ENCODE measurements at places on chromosomes 7 and 10.

- peak; percentile 31 for DNase-seq
These were observed 373.9 kb upstream of the NFE2L3 start for GRCh38 chr7:25777969-25778708.

GRCh38 chr10:101780187-101780817 is 2.9 kb downstream of the NPM3 start:
- DNase-seq = no peak

DNA sequence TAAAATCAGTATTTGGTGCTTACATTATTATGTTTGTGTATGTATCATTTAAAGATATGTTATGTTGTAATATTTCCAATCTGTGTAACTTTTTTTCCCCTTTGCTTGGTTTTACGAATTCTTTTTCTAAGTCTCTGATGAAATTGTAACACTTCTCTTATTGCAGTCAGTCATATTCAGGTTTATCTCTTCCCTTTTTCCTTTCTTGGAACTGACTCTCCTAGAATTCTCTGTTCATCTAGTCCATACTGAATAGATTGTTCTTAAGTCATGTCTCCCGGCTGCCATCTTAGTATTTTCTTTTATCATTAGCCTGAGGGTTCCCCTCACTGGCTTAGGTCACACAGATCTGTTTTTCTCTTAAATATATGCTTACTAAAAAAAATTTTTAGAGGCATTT is 44.6 kb downstream of the PHTF2 start:
- no peak for DNase-seq

DNA sequence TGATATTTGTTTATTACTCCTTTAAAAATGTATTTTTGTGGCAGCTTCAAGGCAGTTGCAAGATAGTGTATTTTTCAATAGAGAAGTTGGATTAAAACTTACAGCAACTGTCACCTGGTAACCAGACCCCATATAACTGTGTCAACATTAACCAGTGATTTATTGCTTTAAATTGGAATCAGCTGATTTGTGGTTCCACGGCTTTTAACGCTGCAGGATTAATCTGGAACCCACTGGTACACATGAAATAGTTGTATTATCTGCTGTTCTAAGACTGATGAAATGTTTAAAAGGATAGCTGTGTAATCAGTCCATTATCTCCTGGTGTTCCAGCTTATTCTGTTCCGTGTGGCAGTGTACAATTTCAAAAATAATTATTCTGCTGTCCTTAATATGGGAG is 180.2 kb downstream of the CELF2 start:
- no peak for DNase-seq

- no peak for DNase-seq
These were observed 34.4 kb downstream of the CCDC71L start for GRCh38 chr7:106626376-106627164.

DNA sequence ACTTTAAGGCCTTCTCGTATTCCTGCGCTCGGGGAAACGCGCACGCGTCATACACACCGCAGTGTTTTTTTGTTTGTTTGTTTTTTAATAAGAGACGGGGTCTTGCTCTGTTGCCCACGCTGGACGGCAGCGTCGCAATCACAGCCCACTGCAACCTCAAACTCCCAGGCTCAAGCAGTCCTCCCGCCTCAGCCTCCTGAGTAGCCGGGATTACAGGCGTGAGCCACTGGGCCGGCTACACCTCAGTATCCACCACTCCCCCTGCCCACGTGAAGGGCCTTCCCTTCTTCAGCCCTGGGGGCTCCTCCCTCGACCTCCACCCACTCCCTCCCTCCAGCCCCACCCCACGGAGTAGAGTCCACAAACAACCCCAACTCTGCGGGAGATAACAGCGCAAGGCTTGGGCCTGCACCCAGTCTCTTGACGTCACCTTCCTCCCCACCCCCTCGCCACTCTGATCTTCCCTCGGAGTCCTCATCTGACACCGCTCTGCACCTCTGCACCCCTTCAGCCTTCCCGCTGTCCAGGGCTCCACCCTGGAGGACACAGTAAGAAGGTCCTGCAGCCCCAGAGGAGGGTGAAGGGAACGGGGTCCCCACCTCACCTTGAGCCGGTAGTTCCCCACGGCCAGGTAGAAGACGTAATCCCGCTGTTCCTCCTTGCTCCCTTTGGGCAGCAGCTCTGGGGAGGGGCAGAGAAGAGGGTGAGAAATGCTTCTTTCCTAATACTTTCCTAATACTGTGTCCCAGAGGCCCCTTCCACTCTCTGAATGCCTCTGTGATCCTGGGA is 2.8 kb upstream of the CLDN15 start:
- no peak for DNase-seq

DNA sequence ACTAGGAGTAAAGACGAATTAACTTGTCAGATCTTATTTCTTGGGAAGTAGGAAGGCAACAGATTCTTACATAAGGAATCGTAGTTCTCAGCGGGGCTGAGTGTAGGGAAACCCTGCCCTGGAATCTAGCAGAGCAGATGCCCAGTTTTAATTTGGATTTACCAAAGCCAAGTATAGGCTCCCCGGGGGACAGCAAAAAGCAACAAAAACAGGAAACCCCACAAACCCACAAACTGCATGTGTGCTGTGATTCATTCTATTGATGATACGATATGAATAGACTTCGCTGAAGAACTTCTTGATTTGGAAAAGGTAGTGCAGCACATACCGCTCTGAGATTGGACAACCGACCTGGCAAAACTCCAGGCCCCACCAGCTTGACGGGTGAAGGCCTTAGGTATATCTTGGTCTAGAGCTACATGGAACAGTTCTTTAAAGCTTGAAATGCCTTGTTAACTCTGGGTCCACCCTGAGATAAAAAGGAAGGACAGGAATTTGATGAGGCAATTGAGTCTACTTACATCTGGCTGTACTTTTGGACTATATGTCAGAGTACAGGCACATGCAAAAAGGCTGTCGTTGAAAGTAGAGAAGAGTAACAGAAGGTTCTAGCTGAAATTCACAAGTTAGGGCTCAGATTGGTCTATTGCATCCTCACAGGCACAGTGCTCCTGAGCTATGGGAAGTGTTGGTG is 49.1 kb downstream of the STRA8 start:
- DNase-seq = no peak

GRCh38 chr10:97333351-97333600 is 1.3 kb downstream of the FRAT2 start:
- DNase-seq = no peak

DNA sequence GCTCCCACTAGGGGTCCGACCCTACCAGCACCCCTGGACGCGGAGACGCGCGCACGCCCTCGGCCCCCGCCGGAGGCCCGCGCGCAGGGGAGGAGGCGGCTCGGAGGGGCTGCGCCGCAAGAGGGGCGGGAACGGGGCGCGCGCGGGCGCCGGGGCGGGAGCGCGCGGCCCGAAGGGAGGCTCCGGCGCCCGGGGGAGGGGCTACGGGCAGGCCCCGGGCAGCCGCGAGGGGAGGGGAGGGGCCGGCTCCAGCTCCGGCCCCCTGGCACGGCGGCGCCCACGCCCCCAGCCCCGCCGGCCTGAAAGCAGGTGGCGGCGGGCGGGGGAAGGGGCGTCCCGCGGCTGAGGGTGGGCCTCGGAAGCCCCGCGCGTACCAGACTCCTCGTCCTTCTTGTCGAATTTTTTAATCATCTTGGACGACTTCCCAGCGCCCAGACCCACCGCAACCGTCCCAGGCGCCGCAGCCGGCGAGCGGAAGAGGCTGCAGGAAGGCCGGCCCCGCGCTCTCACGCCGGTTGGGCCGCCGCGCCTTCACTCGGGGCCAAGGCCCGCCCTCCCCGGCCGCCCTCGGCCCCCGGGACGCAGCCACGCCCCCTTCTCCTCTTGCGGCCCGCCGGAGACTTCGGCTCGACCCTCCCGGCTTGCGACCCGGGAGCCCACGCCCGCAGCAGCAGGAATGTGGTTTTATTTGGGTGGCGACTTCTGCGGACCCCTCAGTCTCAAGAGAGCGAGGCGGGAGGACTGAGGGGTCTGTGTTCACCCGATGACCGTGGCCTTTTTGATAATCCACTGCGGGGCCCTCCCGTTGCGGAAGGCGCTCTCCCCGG is at the start of gene COPG2:
Gene COPG2, minus strand, starts transcription at position 491 of the 827 bp plus-strand sequence. Its CDS starts 80 bp downstream, at position 411.
- DNase-seq = peak; percentile 67

DNA sequence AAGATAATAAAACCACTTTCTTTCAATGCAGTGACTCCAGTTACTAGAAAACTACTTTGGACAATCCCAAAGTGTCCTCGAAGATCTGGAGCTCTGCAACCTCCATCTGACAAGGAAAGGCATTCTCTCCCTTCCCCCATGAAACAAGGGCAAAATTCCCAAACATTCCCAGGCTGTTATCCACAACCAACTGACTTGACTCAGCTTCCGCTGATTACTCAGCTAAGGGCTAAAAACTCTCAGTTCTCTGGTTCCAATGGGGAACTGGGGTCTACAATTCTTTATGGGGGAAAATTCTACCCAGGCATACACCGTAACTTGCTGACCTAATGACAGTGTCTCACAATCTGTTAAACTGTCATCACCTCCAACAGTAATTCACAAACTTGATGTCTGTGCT is 48.4 kb downstream of the SFMBT2 start:
- no peak for DNase-seq

- DNase-seq = peak; percentile 43
These were observed 102.8 kb upstream of the ZNF438 start for GRCh38 chr10:31134311-31134952.

DNA sequence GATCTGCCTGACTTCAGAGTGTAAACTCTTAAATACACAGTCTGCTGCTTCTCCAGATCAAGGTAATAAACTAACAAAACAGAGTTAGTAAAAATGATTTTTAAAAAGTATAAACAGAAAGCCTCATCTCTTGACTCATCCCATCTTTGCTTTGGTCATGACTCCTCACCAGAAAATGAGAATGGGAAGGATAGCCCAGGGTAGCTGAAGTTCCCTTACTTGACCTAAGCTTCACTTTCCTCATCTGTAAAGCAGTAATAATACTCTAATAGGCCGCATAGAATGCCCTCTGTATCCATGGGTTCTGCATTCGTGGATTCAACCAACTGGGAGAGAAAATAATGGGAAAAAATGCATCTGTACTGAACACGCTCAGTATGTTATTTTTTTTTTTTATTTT is 11.3 kb upstream of the SLC25A28 start:
- no peak for DNase-seq

DNA sequence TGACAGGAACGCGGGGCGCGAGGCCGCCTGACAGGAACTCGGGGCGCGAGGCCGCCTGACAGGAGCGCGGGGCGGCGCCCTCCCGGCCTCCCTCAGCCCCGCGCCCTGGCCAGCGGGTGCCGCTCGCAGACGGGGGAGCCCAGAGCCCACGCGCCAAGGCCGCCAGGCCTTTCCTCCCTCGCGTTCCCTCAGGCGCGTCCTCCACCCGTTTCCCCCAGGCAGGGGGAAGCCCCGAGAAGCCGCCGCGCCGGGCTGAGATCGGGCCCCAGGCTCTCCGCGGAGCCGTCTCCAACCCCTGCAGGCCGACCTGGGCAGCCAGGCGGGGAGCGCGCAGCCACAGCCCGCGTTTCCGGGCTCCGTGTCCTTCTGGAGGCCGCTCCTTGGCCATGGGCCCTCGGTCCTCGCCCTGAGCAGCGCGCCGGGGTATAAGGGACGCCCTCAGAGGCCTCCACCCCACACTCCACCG is 17.7 kb downstream of the PTPRN2 start:
- DNase-seq = no peak

DNA sequence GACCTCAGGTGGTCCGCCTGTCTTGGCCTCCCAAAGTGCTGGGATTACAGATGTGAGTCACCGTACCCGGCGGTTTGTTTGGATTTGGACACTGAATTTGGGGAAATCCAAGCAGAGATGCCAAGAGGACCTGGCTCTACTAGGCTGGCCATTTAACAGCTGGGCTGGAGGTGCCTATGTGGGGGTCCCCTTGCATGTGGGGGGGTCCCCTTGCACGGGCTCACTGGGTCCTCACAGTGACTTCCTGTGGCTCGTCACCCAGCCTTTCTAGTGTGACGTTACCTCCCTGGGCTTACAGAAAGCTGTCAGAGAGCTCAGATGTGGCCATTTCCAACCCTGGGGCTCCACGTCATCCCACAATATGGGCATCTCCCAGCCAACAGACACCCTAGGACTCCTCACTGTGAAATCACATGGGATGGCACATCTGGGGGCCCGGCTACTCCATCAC is 49.3 kb upstream of the GNA12 start:
- DNase-seq = no peak

DNA sequence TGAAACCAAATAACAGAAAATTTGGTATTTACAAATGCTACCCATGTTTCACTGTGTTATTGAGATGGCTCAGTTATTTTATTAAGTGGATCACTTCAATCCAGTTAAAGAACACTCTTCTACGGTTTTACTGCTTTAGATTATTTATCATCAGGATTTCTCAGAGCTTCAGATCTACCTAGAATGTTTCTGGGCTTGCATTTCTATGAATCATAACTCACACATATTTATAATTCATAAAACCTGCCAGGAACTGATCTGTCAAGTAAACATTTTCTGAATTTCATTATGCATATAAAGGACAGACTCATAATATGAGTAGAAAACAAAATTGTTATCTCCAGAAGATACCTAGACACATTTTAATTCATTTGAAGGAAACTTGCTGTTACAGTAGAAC is 1172.3 kb upstream of the LRRTM3 start:
- DNase-seq = no peak

- no peak for DNase-seq
These were observed 729 bp upstream of the TAF3 start for GRCh38 chr10:7817576-7817975.

DNA sequence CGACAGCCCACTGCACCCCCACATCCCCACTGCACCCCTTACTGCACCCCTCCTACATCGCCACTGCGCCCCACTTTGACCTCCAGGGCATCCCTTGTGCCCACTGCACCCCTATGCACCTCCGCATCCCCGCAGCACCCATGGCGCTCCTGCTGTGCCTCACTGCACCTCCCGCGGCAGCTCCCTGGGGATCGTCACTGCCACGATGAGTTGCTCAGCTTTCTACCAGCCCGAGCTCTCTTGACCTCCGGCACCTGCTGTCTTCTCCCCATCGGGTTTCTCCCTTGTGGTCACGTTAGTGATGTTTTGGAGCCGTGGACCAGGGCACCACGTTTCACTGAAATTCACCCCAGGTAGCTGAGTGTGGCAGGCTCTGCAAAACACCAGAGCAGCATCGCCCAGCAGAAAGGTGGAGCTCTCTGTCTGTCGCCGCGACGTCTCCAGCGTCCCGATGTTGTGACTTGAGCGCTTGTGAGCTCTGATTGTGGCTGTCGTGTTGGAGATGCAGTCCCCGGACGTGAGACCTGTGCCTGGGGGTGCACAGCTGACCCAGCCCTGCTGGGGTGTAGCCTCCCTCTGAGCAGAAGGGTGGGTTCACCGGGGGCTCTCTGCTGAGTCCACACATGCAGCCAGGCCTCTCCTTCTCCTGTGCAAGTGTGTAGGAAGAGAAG is 147.7 kb downstream of the DNAJB6 start:
- no peak for DNase-seq

GRCh38 chr10:110841767-110842267 is 29.9 kb upstream of the PDCD4 start:
- no peak for DNase-seq

GRCh38 chr10:100468322-100468721 is 5.5 kb downstream of the WNT8B start:
- no peak for DNase-seq

DNA sequence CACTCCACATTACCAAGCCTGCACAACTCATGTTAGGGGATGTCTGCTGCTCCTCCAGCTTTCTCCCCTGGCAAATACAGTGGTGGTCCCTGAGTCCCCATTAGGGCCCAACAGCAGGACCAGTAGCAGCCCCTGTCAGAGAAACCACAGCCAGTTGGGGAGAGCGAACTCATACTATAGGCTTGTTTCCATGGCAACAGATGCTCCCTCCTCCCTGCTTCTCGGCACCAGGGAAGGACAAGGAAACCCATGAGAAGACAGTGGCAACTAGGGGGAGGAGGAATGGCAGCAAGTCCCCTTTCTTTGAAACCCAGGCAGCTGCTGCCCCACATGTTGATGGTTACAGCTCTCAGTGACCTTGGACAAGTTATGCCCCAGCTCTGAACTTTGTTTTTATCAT is 326.4 kb downstream of the KCNMA1 start:
- DNase-seq = no peak

Data from DMS 273 treated with DMSO at 0.1 percent for 48 hours (cell line).